ENCODE measurements at places on chromosomes 1 and 21.

- peak; percentile 23 for DNase-seq
These were observed 98.1 kb upstream of the ZNF678 start for GRCh38 chr1:227465256-227465655.

DNA sequence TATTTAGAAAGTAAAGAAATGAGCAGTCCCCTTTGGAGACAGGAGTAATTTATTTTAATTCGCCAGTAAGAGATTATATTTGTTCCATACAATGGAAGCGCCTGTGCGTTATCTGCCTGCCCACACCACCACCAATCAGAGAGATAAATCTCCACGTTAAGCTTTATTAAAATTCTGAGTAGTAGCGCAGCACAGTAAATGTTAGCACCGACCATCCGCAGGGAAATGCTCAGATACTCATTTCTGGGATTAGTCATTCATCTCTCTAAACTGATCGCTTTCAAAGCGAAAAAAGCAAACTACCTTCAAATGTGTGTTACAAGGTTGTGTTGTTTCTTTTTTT is 1.2 kb downstream of the ETS2 start:
- DNase-seq = no peak

DNA sequence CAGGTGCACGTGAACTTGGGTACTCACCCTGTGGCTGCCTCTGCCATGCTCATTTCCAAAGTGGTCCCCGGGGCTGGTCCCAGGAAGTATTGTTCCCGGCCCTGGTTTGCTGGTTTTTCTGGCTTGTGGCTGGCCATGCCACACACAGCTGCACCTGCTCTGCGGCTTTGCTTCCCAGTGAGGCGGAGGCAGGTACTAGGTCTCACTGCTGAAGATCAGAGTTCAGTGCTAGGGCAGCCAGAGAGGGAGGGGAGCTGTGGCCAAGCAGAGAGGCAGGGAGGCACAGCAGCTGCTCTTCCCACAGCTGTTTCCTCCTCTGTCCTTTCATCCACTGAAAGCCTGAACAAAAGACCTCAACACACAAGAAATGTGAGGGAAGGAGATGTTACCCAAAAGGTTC is 30.5 kb downstream of the ENO1 start:
- no peak for DNase-seq

DNA sequence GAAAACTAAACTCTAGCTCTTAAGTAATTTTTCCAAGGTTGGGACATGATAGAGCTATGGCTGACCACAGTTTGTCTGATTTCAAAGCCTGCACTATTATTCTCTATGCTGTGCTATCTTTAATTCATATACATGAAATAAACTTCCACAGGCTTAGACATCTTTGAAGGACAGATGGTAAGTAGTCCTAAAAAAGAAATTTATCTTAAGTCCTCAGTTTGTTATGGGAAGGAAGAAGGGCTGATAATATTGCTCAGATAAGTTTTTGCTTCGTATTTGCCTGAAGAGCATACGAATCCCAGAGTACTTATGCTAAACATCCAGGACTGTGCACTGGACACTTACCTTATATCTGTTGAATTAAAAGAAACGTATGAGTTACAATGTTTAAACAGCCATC is 39.6 kb downstream of the VCAM1 start:
- no peak for DNase-seq

DNA sequence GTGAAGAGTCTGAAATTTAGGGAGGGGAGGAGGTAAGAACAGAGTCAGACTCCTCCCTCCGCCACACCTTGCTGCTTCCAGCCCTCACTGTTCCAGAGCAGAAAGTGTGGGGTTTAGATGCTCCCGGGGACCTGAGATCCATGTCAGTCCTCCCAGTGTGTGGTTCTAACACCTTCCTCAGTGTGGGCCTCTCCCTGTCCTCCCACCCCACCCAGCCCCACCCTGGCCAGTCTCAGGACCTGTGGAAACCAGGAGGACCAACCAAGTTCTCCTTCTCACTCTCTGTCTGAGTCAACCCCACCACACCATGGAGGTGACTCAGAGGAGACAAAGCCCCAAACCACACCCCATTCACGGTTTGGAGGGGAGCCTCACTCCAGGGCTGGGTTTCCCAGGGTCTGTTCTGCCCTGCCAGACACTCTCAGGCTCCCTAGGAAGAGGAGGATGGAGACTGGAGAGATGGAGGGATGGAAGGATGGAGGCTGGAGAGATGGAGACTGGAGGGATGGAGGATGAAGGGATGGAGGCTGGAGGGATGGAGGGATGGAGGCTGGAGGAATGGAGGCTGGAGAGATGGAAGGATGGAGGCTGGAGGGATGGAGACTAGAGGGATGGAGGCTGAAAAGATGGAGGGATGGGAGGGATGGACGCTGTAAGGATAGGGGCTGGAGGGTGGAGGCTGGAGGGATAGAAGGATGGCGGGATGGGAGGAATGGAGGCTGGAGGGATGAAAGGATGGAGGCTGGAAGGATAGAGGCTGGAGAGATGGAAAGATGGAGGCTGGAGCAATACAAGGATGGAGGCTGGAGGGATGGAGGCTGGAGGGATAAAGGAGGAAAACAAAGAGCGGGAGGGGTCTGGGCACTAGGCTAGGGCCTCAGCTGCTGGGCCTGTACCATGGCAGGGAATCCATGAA is 100.9 kb upstream of the RUNX3 start:
- DNase-seq = no peak

DNA sequence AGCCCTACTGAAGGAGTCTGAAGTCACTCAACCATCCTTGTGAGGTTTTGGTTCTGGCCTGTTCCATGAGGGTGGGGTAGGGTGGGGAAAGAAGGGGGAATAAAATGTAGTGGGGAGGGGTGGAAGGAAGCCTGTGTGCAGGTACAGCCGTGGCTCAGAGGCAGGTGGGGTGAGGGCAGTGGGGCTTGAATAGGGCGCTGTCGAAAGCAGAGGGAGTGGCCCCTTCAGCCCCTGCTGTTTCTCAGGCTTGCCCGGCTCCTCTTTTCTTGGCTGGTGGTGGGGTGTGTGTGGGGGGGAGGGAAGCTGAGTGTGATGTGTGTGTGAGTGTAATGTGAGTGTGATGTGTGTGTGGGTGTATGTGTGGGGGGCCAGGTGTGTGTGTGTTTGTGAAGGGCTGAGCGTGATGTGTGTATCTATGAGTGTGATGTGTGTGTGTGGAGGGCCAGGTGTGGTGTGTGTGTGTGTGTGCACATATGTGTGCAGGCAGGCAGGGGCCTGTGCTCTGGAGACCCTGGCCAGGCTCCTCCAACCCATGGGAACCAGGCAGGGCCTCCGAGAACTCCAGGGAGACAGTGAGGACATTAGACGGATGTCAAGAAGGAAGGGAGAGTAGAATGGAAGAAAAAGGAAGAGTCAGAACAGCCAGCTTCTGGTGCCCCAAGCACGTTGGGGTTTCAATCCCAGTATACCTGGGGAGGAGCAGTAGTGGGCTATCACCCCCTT is 9.0 kb downstream of the SOX13 start:
- DNase-seq = no peak

DNA sequence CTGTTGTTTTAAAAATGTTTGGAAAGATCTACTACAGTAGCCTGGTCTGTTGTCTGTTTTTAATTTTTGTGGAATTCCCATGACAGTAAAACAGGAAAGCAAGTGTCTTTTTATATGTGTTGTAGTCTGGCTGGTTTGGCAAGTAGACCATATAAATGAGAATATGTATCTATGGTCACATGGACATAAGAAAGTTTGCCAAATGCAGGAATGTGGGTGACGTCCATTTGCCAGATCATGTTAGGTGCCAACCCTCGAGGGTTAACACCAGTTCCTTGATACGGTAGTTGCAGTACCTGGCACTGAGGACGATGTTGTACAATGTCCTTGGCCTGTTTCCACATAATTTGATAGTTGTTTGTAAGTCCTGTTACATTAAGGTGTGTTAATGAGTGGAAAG is 6.2 kb downstream of the DAP3 start:
- no peak for DNase-seq

GRCh38 chr1:42904434-42904833 is 54.2 kb downstream of the SLC2A1 start:
- DNase-seq = no peak

DNA sequence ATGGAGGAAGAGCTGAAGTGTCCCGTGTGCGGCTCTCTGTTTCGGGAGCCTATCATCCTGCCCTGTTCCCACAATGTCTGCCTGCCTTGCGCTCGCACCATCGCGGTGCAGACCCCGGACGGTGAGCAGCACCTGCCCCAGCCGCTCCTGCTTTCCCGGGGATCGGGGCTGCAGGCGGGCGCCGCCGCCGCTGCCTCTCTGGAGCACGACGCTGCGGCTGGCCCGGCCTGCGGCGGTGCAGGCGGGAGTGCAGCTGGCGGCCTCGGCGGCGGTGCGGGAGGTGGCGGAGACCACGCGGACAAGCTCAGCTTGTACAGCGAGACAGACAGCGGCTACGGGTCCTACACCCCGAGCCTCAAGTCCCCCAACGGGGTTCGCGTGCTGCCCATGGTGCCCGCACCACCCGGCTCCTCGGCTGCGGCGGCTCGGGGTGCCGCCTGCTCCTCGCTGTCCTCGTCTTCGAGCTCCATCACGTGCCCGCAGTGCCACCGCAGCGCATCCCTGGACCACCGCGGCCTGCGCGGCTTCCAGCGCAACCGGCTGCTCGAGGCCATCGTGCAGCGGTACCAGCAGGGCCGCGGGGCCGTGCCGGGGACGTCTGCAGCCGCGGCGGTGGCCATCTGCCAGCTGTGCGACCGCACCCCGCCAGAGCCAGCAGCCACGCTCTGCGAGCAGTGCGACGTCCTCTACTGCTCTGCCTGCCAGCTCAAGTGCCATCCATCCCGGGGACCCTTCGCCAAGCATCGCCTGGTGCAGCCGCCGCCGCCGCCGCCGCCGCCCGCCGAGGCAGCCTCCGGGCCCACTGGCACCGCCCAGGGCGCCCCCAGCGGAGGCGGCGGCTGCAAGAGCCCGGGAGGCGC is 1.3 kb downstream of the TRIM67 start:
- DNase-seq = no peak

GRCh38 chr1:100584761-100585745 is 47.1 kb downstream of the GPR88 start:
- no peak for DNase-seq

- DNase-seq = no peak
These were observed 226.9 kb upstream of the NRIP1 start for GRCh38 chr21:15291621-15292266.

DNA sequence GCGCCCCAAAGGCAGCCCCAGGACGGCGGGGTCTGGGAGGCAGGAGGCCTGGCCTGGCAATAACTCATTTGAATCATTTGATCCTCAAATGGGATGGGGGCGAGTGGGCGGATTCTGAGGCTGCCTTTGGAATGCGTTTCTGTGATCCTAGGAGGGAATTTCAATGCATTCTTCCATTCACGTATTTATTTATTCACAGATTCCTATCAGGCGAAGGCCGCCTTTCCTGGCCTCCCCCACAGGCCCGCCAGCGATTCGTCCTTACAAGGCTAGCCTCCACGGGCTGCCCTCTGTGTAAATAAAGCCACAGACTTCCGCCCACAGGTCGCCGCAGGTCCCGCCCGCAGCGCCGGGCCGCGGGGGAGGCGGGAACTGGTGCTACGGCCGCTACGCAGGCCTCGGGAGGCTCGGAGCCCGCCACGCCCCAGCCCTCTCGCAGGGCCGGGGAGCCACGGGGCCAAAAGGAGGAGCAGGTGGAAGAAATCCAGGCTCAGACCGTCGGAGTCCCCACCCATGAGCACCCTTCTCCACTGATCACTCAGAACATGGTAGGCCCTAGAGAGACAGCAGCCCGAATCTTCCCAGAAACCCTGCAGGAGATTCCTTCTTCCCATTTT is 31.3 kb upstream of the JUN start:
- DNase-seq = no peak

DNA sequence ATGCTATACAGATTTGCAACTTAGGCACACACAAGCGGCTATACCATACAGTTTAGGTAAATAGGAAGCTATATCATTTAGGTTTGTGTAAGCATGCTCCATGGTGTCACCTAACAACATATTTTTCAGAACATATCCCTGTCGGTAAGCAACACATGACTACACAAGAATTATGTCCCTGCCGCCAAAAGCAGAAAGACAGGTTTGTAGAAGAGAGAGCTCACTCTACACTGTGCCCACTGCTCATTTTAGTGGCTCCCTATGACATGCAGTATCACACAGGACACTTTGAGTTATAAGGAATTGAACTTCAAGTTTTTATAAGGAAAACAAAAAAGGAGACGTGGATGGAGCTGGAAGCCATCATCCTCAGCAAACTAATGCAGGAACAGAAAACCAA is 132.5 kb upstream of the KAZN start:
- DNase-seq = no peak

- no peak for DNase-seq
These were observed 48.8 kb downstream of the WARS2 start for GRCh38 chr1:119091618-119092017.

GRCh38 chr21:31316488-31317169 is 27.4 kb downstream of the TIAM1 start:
- no peak for DNase-seq

DNA sequence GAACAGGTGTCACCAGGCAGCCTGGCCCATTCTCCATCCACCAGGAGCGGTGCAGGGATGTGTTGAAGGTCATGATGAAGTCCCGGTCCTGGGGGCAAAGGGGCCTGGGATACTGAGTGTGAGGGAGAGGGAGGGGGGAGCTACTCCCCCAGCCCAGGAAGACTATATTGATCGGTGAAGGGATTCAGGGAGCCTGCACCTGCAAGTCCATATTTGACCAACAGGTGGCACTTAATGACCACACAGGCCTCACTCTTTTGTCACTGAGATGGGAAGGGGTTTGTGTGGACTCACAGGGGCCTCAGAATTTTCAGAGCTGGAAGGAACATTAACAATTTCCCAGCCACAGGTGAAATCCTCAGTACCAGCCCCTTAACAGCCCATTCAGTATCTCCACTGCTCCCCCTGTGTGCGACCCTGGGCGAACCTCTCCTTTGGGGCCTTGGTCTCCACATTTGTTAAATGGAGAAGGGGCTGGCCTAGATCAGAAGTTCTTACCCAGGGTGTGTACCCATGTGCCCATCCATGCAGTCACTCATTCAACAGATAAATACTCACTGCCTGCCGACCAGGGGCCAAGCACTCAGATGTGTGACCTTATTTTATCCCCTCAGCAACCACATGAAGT is 55.6 kb downstream of the NKAIN1 start:
- DNase-seq = no peak

GRCh38 chr21:44005071-44005470 is 7.0 kb upstream of the TRAPPC10 start:
- DNase-seq = no peak

- no peak for DNase-seq
These were observed 100.6 kb downstream of the NR5A2 start for GRCh38 chr1:200128081-200128480.
